ENCODE measurements at places on chromosomes 2 and 18.

- no peak for DNase-seq
Measured at GRCh38 chr2:158127380-158127804, 25.7 kb downstream of the UPP2 start.

DNA sequence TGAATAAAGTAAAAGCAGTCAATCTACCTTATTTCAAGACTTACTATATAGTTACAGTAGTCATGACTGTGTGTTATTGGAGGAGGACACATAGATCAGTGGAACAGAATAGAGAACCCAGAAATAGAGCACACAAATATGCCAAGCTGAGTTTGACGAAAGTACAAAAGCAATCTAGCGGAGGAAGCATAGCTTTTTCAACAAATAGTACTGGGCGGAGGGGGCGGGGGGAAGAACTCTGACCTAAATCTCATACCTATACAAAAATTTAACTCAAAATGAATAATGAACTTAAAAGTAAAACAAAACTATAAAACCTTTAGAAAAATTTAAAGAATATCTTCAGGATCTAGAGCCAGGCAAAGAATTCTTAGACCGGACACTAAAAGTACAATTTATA, 139.1 kb downstream of the AGPS start:
- no peak for DNase-seq

DNA sequence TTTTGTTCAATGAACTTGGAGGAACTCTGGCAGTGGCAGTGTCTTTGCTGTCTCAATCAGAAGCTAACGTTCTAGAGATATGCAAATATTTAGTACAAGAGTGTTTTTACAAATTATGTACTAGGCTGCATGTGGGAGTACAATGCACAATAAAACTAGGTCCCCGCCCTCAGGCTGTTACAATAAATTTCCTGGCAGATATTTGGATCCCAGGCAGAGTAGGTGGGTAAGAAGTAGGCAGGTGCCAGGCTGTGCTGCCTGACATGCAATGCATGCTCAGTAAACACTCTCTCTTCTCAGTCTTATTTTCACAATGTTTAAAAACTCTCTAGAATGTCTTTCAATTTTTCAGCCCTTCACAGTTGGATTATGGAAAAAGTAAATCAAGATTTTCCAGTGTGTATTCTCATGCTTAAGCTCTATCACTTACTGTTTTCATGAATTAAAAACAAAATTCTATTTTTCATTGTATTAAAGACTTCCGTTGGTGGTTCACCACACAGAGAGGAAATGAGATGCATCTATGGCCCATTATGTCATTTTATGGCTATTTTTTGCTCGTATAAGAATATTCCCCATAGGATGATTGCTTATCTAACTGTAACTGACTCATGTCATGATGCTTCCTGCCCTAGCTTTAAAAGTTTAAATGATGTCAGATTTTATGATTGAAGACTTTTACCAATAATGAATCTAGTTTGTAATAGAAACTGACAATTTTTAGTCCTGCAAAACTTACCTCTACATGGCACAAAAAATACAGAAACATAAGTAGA, 346.1 kb downstream of the RND3 start:
- DNase-seq, result peak; percentile 91

- no peak for DNase-seq
Measured at GRCh38 chr18:3422905-3423304, 27.1 kb upstream of the TGIF1 start.

- no peak for DNase-seq
Measured at GRCh38 chr2:127102521-127103242, 4.3 kb downstream of the BIN1 start.

- no peak for DNase-seq
Measured at GRCh38 chr2:61335187-61335586, 135.7 kb downstream of the USP34 start.

DNA sequence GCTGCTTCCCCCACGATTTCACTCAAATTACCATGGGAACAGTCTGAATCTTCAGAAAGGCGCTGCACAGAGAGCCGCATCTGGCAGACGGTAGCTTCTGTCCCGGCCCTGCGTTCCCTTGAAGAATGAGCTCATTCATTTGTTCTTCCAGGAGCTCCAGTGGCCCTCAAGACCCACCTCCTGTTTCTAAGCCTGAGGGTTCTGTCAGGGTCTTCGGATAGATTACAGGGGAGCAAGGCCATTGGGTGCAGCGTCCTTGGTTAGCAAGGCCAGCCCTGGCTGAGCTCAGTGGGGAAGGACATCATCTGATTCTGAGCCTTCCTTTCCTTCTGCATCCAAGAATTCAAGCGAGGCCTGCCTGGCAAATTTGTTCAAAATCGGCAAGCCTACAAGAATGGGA, 111.9 kb downstream of the PDCL3 start:
- DNase-seq, result no peak

GRCh38 chr2:157312866-157313486, 12.6 kb downstream of the ERMN start:
- no peak for DNase-seq

DNA sequence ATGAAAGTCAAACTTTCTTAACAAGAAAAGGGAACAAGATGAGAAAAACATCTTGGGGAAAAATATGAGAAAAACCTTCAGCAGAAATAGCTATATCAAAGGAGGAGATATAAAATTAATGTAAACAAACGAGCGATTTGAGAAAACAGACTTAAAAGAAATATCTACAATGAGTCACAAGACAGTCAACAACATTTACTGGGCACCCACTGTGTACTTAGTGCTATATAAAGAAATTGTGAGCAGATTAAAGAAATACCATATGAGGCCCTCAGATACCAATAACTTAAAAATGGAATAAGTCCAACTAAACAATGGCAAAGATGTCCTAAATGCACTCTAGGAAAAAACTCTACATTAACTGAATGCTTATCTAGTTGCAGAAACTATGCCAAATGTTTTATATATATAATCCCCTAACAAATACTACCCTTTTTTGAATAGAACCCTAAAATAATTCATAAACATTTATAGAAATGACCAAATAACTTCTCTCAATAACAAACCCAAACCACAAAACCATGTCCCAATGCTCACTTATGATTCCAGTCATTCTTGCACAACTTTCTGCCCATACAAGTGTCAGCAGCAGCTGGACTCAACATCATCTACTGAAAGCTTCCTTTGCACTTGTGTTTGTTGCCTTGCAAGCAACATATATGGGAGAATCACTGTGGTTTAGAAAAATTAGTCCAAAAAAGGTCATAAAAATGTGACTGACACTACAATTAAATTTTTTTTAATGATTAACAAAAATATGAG, 83.5 kb downstream of the COBLL1 start:
- no peak for DNase-seq

DNA sequence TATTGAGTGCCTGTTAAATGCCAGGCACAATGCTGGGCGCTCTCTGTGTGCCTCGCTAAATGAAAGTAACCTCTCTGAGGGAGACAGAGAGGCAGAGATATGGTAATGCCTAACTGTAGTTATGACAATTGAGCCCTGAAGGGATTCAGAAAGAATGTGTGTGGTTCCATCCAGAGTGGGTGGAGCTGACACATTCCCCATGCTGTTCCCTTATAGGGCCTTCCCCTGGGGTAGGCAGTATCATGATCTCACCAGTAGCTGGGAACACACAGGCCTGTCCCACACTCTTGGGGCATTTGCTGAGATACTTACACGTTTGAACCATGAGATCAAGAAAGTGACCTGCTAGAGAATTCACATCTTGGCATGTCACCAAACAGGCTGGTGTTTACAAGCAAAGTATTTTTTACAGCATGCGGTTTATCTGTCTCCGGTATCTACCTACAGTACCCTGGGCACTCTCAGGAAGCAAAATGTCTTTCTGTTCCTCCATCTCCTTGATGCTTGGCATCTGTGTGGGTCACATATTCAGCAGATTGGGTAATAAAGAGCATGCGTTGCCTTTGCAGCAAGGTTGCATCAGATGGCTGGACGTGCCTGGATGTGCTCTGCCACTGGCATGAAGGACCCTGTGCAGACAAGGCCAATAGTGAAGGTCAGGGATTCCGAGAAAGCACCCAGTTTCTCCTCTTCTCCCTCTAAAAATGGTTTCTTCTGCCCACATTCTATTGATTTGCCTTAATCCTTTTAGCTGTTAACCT, 9.4 kb downstream of the CTIF start:
- peak; percentile 47 for DNase-seq

GRCh38 chr18:21242780-21243401, 859 bp downstream of the GREB1L start:
- DNase-seq, result peak; percentile 42

GRCh38 chr2:12558519-12558918, 158.2 kb upstream of the TRIB2 start:
- DNase-seq, result no peak

- peak; percentile 64 for DNase-seq
Measured at GRCh38 chr2:196849895-196850294, 40.7 kb upstream of the C2orf66 start.

DNA sequence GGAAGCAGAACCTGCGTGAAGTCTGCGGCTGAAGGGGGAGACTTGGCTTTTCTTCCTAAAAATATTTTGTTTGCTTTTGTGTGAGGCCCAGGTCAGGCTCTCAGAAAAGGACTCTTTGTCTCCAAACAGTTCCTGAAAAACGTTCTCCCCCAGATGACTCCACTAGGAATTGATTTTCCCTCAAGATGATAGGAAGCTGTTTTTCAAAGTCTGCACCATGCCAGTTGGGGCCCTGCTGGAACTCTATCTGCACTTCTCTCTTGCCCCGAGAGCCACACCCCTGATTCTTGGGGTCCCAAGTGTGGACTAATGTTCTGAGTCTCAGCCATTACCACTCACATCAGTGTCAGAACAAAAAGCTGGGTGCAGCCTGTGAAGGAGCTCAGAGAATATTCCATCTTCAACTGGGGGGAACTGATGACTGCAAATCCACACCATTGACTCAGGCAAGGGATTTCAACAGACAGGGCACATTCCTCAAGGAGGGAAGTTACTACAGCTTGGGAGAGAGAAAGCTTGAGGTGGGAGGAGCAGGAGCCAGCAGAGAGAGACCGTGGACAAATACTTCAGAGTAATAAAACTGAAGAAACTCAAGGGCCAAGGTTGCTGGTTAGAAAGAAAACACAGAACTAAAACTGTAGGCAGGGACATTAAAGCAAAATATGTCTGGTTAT, 768.3 kb downstream of the RNF144A start:
- DNase-seq, result no peak

DNA sequence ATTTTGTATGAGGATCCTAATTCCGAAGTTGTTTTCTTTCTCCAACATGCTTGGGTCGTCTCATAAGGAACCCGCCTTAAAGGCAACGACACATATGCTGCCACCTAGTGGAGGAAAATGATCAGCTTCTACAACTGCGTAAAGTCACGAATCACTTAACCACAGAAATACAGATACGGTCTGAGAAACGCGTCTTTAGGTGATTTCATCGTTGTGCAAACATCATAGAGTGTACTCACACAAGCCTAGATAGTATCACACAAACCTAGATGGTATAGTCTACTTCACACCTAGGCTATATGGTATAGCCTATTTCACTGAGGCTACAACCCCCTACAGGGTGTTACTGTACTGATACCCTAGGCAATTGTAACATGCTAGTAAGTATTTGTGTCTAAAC, 13.1 kb downstream of the GNLY start:
- peak; percentile 94 for DNase-seq

- no peak for DNase-seq
Measured at GRCh38 chr2:192315543-192315942, 120.8 kb upstream of the TMEFF2 start.

DNA sequence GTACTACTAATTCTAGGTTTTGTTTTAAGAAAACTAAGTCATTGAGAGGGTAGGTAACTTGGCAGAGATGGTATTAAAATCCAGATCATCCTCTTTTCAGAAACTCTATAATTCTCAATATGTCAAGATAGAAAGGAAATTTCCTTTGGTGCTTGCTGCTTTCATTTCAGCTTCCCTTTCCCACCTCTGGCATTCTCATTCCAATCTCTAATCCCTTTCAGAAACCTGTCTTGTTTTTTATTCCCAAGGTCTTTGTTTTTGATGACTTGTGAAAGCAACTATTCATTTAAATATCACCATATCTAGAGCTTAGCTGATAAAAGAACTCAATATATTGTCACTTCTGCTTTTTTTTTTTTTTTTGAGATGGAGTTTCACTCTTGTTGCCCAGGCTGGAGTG, 242.8 kb upstream of the LRRTM1 start:
- DNase-seq, result no peak

DNA sequence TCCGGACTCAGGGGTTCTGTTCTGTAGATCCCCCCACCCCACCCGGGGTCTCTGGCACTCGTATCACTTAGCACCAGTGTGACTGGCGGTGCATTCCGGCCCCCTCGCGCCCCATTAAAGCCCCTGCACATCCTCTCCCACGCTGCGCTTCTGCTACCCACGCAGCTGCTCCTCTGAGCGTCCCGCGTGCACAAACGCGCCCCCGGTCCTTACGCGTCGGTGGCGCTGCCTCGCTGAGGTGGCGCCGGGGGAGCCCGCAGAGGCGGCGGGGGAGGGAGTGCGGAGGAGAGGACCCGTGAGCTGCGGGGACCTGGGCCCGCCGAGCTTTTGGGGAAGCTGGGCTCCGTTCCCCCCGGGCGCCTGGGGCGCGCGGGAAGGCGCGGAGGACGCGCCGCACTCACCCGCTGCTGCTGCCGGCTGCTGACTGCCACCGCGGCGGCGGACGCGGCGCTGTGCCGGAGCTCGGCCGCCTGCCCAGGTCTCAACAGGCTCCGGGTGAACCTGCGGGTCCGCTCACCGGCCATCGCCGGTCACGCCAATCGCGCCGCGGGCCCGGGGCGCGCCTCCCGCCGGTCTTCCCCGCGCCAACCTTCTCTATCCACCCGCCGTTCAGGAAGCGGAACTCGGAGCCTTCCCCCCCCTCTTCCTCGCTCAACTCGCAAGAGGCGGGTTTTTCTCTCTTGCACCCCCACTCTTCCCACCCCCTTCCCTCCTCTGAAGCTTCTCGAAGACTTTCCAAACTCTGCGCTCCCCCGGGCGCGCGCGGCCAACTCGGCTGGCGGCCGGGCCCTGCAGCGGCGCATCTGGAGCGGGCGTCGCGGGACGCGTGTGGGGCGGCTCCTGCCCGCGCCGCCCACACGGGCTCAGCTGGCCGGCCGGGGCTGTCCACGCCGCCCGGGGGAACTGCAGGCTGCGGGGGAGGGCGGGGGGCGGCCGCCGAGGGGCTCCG, at the start of gene DOCK10:
DOCK10 (minus strand) TSS at position 618 of the 949 bp plus-strand sequence; CDS start at position 524, 94 bp downstream.
- peak; percentile 44 for DNase-seq

GRCh38 chr2:179263446-179264367, 925 bp downstream of the SESTD1 start:
- peak; percentile 69 for DNase-seq

GRCh38 chr2:29155578-29155977, 40.4 kb downstream of the CLIP4 start:
- DNase-seq, result no peak

DNA sequence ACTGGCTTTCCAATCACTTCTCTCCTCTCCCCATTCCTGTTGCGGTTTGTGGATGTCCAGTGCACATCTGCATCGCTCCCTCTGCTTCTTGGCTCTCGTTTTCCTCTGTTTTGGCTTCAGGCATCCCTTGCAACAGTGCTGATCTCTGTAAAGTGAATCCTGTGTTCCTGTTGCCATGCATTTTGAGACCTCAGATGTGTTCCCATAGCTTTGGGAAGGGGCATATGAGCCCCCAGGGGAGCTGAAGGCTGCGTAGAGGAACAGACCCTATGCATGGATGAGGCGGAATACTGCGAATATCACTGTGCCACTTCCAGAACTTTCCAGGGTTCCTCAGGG, 168.4 kb upstream of the HAAO start:
- DNase-seq, result no peak

All from dermis blood vessel endothelial cell (primary cell).